Anterior cingulate cortex (tissue), 58 donors: ENCODE measurements at places on chromosomes 3 and 15.

GRCh38 chr15:82307714-82308081, 41.6 kb downstream of the GOLGA6L10 start:
- DNase-seq = no peak

DNA sequence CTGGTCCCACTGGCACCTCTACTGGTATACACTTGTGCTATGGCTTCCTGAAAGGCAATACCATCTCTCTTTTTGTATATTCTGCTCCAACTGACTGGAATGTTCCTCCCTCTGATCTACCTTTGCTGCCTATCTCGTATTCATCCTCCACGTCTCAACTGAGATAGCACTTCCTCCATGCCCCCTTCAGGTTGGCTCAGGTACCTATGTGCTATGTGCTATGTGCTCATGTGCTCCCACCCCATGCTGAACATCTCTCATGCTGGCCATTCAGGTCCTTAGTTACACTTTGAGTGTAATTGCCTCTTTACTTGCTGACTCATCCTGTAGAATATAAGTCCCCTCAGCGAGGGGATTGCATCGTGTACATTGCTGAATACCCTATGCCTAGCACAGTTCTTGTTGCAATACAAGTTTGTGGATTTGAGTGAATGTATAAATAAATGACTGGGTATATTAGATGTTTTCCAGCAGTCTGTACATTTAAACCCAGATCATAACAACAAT, 156.9 kb downstream of the SOX2 start:
- no peak for DNase-seq

DNA sequence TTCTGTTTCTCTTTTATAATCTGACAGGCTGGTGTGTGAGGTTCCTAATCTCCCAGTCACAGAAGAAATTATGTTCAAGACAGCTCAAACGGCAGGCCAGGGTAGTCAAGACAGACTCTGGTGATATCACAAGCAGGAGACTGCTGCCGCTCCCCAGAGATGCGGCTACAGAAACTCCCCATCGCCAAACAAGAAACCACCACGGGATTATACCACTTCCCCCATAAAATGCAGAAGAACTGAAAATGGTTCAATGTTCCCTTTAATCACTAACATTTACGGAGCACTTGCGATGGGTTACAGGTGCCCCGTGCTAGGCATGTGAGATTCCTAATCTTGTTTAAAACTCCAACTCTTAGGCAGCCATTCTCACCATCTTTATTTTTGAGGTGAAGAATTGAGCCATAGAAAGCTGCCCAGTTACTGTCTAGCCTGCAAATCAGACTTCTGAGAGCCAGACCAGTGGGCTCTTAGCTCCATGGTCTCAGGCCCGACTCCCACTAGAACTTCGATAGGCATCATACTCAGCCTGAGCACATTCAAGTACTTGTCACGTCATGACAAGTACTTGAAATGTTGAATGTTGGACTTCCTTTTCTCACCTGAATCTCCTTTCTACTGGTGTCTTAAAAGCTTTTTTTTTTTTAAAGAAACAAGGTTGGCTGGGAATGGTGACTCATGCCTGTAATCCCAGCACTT, 58.4 kb downstream of the TBC1D2B start:
- no peak for DNase-seq

- DNase-seq = no peak
These were observed 9.4 kb upstream of the SACM1L start for GRCh38 chr3:45679805-45680204.

DNA sequence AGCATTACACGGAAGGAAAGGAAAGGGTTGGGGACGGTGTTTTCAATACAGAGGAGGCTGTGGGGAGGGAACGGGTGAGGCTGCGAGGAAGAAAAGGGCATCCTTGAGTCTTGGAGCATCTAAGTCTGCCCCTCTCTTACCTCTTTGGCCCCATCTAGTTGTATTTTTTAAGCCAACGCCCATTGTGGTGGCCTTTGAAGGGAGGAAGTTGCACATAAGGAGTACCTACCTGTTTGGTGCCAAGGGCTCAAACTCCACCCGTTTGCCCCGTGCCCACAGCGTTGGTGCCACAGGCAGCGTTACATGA, 146.1 kb upstream of the UMPS start:
- no peak for DNase-seq

DNA sequence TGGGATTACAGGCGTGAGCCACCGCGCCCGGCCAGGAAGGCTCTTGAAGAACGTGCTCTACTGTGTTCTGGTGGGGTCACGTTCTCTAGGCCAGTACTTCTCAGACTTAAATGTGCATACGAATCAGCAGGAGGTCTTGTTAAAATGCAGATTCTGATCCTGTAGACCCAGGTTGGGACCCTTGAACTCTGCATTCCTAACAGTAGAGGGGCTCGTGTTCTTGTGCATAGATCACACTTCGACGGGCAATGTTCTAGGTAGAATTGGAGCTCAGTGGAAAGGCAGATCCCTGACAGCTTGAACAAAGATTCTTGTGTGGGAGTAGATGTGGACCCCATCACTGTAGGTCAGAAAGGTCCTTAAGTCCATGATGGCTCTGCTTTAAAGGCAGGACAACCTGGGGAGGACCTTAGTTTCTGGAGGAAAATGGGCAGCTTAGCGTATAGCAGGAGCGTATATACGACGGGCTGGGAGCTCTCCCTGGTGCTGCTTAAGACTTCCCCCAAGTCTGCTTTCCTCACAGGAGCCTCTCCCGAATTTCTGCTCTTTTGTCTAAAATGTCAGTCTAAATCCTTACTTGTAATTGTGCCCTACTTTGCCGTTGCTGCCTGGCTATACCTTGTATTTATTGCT, 16.9 kb upstream of the FAM81A start:
- no peak for DNase-seq

GRCh38 chr3:172506094-172506493, 17.1 kb downstream of the TNFSF10 start:
- no peak for DNase-seq

GRCh38 chr3:101722394-101723173, 1.8 kb upstream of the CEP97 start:
- DNase-seq = no peak

DNA sequence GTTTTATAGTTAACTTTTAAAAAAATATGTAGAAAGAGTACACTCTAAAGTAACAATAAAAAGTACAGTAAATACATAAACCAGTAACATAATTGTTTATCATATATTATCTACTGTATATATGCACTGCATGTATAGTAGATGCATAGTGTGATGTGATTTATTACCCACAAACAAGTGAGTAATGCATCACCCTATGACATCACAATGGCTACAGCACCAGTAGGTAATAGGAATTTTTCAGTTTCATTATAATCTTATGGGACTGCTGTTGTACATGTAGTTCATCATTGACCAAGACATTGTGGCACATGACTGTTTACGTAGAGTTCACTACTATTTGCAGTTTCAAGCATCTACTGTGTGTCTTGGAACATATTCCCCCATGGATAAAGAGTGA, 1047.2 kb downstream of the ROBO2 start:
- no peak for DNase-seq

- no peak for DNase-seq
These were observed 70.1 kb upstream of the MEF2A start for GRCh38 chr15:99495430-99496301.

DNA sequence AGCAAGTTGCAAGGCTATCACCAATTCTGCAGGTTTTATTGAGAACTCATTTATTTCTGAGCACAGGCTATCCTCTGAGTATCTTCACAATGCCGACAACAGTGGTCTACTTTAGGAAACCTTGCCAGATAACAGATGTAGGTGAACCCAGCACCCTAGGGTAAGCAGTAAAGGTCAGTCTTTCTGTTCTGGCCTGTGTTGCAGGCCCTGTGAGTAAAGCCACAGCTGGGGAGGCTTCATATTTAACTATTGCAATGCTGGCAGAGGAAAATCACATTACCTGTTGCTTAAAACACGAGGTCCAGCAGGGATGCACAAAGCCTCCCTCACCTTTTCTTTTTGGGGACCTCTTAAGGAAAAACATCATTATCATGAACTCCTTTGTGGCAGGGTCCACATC, 55.5 kb downstream of the WHAMM start:
- DNase-seq = no peak

- no peak for DNase-seq
These were observed 101.1 kb upstream of the CCNL1 start for GRCh38 chr3:157261000-157261399.

DNA sequence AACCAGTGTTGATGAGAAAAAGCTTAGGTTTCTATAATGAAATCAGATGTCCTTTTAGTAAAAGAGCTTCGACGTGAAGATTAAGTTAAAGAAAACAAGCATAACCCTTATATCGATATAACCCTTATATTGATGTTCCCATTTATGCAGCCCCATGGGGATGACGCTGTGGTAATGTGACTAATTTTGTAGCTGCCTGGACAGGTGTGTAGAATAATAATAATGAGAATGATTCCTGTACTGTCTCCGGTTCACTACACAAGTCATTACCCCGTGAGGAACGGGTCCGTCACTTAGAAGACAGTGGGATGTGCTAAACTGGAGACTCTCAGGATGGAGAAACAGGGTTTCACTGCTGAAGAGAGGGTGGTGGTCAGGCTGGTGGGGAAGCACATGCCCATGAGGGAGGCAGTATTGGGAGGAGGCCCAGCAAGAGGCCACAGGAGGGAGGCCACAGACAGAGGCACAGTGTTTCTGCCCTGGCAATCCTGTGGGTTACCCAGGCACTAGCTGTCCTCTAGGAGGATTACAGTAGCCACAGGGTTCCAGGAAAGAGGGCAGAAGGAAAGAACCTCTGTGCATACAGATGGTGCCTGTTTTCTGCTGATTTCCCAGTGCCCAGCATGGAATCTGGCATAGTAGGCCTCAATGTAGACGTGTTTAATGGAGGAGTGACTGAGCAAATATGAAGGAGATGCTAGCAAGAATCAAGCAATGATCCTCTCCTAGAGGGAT, 191.1 kb upstream of the TSC22D2 start:
- no peak for DNase-seq

GRCh38 chr3:135982404-135982761, 16.9 kb downstream of the PPP2R3A start:
- DNase-seq = no peak

DNA sequence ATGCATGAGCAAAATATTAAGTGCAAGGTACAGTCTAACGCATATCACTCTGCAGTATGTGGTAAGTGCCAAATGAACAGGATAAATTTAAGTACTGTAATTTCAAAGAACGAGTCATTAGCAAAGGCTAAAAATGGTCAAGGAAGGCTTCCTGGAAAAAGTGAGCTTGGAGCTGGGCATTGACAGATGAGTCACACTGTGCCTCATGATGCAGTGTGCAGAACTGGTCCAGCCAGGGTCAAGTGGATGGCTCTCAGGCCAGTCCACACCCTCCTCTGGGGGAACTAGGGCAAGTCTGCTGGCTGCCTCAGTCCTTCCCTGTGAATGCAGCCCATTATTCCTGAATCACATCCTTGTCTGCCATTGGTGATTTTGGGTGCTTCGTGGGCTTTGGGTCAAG, 76.3 kb downstream of the CACNA1D start:
- no peak for DNase-seq

DNA sequence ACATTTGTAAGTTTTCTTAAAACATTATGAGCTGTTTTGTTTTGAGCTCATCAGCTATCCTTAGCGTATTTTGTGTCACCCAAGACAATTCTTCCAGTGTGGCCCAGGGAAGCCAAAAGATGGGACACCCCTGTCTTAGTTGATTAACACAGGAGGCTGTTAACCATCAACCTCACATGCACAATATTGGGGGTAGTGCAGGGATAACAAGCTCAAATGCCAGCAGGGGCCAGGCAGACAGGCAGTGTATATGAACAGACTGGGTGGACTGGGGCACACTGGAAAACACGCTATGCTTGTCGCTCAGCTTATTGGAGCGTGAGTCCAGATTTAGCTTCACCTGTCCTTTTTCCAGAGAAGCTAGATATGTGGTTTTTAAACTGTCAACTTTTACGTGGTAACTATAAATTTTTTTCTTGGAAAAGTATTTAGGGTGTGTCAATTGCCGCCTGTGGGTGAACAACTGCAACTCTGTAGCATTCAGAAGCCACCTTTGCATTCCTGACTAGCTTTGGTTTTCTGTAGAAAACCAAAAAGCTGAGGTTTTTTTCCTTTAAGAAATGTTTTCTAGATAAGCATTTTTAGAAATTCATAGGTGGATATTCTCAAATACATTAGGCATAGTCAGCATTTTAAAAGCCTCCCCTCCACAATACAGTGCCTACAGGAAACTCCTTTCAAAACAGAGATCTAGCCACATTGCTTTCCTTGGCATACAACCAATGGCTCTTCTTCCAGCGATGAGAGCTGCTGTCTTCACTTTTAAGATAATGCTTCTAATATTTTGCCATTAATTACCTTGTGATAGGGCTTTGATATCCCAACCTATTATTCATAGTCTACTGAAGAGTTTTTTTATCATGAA, 14.6 kb downstream of the PSMD6 start:
- no peak for DNase-seq

GRCh38 chr15:56765251-56765650, 31.9 kb upstream of the ZNF280D start:
- DNase-seq = peak; percentile 5

GRCh38 chr3:12922306-12922705, 80.9 kb upstream of the RPL32 start:
- no peak for DNase-seq

- no peak for DNase-seq
These were observed 144.0 kb downstream of the CHSY1 start for GRCh38 chr15:101107625-101108460.

DNA sequence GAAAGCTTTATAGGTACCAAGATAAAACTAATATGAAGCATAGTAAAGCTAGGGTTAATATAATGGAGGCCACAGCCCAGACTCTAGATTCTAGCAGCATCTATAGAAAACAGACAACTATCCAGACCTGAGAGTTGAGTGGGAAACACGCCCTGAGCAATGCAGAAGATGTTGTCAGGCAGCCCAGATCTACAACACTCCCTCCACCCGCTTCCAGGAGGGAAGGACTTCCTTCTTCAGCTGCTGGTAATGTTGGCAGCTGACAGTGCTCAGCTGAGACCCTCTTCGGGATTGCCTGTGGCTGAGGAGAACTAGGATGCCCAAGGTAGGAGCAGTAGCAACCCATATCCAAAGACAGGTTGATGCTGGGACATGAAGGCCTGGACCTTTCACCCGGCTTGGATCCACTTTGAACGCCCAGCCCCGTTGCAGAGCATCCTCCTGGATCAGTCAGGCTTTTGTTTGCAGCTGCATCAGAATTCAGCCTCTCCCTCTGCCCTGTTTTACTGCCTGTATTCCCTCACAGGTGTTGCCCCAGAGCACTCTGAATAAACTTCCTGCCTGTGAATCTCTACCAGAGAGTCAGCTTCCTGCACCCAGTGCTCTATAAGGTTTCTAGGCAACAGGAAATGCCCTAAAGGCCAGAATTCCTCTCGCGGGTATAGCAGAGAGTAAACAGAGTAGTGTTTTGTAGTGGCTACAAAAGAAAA, 174.7 kb upstream of the IL12A start:
- DNase-seq = no peak

DNA sequence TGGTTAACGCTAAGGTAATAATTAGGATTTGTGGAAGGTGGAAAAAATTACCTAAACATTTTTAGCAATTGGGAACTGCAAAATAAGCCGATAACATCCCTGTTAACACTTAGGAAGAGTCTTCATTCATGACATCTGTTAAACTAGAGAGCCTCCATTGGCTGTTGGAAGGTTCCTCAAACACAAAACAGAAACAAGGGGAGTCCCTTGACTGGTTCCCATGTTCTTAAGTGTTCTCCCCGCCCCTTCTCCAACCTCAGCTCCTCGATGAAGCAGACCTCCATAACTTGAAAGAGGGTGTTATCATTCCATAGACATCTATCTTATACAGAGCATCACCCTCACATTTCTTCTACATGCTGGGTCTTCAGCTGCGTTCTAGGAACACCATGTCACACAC, 2.5 kb downstream of the SLC22A13 start:
- DNase-seq = no peak
